ENCODE measurements at places on chromosomes 12 and 14. TPM values are rescaled to one million over a fixed set of nuclear protein-coding genes. Genes with fewer than 3 reads are reported as not detected.

Gene OR6C2
- not detected for total RNA-seq

Gene NDUFB1
- total RNA-seq, result 197 TPM

Gene KLHDC1
- total RNA-seq, result 7.6 TPM

Gene TIMELESS
- total RNA-seq, result 2.3 TPM

Gene GPR137C
- total RNA-seq, result 0.50 TPM

Gene TTC6
- not detected for total RNA-seq

Gene LRRC10
- not detected for total RNA-seq

Gene SLC7A8
- 23.5 TPM for total RNA-seq

DNA sequence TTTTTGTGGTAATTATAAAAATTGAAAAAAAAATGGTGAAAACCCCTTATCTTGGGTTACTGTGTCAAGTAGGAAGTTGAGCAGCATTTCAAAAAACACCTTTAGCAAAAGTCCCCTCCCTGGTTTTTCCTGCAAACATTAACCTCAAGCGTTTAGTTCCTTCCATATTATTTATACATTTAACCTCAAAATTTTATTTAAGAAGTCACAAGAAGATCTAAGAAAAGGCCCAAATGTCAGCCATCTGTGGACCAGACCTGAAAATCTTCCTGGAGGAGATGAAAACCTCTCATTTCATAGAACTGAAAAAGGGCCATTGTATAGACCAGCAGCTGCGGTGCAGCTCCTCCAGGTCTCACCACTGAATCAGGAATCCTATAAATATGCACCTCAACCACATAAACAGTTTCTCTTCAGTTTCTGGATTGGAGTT lies 40.4 kb upstream of the BTG1 start:
- no peak for DNase-seq

GRCh38 chr14:73467377-73467776 lies 9.0 kb upstream of the NUMB start:
- no peak for DNase-seq

GRCh38 chr12:257521-258321 lies 4.9 kb downstream of the SLC6A13 start:
- DNase-seq, result peak; percentile 70

DNA sequence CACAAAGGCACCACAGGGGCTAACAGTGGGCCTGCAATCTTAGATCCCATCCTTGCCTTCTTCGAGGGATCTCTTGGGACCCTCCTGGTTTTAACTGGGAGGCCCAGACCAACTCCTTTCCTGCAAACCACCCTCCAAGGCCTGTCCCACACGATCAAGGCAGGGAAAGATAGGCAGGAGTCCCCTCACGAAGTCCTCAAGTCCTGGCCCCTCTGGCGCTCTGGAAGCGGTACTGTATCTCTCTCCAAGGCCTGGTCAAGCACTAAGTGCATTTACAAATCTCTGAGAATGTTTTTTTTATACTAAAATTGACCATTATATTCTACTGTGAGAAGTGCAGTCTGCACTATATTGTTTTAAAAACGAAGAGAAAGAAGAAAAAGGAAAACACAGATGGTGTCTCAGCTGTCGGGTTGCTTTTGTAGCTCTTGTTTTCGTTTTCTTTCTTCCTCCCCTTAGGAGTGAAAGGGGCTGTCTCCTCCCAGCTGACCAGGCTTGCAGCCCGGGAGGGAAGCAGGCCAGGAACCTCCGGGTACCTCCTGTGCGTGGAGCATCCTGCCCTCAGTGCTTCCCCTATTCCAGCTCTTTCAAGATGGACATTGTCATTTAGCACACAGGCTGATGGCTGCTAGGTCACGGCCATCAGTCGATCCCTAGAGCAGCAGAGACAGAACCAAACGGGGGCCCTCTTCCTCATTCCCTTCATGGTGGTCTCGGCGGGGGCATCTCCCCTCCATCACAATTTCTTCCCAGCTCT lies 56.7 kb downstream of the FAM222A start:
- no peak for DNase-seq

GRCh38 chr12:101779626-101780025 lies 40.4 kb upstream of the SYCP3 start:
- no peak for DNase-seq

DNA sequence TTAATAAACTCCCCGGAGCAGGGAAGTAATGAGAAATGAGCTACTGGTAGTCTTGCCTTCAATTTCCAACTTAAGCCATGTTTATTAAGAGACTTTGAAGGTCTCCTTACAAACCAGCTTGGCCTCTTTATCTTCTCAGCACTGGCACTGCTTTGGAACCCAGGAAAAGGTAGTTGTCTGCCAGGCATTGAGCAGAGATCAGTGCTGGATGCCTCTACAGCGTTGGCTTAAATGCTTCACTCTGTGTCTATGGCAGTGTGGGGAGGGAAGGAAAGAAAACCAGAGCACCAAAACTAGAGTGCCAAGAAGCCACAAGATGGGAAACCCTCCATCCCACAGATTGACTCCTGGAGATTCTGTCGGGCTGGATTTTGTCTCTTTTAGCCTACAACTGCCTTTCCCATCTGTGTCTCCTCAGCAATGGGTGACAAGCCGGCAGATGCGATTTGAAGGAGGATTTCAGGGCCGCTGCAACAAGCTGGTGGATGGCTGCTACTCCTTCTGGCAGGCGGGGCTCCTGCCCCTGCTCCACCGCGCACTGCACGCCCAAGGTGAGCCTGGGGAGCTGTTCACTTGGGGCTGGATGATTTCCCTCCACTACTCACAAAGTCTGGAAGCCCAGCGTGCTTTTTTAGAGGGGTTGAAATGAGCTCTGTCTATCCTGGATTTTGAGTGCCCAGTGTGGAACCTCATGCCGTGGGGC lies 57.3 kb downstream of the FNTB start:
- DNase-seq, result no peak

DNA sequence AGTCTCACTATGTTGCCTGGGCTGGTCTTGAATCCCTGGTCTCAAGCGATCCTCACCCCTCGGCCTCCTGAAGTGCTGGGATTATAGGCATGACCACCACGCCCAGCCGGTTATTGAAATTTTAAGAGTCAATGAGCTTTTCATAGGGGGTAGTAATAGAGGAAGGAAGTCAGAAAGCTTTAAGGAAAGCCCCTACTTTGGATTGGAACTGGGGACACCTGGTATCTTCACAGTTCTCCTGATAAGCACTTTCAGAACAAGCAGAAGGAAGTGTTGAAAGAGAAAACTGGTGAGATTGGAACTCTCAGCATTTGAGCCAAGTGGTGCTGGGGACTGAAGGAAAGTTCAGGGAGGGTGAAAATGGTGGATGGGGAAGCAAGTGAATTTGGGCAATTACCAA lies 5.1 kb downstream of the SLC4A8 start:
- no peak for DNase-seq

GRCh38 chr12:84691266-84691665 lies 221.3 kb downstream of the SLC6A15 start:
- DNase-seq, result no peak

- no peak for DNase-seq
These were observed 864.2 kb downstream of the TRHDE start for GRCh38 chr12:73136386-73136785.

DNA sequence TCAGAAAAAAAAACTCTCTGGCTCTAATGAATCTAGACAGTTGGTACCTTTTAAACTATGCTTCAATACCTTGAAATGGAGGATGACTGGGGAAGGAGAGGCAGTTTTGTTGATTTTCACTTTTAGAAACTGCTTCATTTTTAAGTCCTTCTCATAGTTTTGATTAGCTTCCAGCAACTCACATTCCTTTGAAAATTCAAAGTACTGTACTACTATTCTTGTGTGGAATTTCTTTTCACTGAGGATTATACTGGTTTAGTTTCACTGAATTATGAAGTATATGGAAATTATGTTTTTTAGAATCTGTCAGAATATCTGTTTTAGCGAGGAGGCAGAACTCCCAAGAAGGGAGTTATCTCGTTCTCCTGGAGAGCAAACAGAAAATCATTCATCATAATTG lies 116.3 kb downstream of the TGFB3 start:
- DNase-seq, result no peak

DNA sequence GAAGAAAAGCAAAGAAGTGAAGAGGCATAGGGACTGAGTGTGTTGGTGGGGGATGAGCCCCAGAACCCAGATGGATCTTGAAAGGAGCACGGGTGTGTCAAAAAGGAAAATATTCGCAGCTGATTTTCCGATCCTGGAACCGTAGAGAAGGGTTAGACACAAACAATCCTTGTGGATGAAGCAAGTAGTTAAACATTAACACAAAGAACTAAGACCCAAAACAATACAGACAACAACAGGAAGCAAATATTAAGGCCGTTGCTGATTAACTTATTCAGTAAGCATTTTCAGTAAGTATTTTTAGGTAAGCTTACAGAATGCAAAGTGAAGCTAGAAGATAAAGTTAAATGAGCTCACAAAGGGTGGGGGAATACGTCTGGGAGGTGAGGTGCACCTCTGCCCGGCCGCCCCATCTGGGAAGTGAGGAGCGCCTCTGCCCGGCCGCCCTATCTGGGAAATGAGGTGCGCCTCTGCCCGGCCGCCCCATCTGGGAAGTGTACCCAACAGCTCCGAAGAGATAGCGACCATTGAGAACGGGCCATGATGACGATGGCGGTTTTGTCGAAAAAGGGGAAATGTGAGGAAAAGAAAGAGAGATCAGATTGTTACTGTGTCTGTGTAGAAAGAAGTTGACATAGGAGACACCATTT lies 62.8 kb upstream of the PRB2 start:
- DNase-seq, result no peak

- no peak for DNase-seq
These were observed 20.1 kb downstream of the MORN3 start for GRCh38 chr12:121649322-121649721.

DNA sequence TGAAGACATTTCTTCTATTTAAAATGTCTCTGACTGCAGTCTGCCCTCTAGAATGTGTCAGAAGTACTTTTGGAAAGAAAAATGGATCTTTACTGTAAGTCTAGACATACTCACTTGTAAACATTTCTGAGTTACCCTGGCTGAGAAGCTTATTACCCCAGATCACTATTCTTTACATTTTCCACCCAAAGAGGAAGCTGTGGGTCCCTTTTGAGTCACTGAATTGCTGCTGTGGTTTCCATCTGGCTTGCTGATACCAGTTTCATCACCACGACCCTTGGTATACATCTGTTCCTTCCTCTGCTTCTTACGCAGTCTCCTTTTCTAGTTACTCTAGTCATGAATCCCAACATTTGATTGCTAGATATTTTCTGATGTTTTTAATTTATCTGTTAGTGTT lies 20.2 kb upstream of the CLEC4D start:
- no peak for DNase-seq

- DNase-seq, result no peak
These were observed 25.2 kb downstream of the DAAM1 start for GRCh38 chr14:59213368-59214315.

- DNase-seq, result no peak
These were observed 1.1 kb upstream of the IRF9 start for GRCh38 chr14:24159777-24160498.

GRCh38 chr12:42213954-42214426 lies 24.1 kb downstream of the YAF2 start:
- DNase-seq, result no peak

DNA sequence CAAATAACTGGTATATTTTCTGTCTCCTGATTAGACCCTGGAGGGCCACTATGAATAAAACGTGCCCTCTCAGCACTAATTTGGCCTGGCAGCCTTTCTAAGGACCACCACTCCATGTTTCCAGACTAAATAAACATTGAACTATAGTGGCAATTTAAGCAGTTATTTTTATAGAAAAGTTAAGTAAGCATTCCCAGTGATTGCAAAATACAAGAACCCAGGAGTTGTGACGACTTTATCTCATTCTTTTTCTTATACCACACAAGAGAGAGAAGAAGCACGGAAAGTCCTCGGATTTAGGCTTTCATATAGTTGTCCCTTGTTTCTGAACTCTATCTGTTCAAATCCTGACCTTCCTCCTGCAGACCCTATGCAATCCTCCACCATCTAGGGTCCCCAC lies 23.1 kb upstream of the STRAP start:
- DNase-seq, result no peak

GRCh38 chr12:76558684-76559399 lies 729 bp downstream of the OSBPL8 start:
- DNase-seq, result peak; percentile 92

GRCh38 chr12:5305425-5305824 lies 126.5 kb upstream of the NTF3 start:
- no peak for DNase-seq

GRCh38 chr14:102234331-102235264 lies 70.4 kb downstream of the MOK start:
- no peak for DNase-seq

- DNase-seq, result no peak
These were observed 79.7 kb downstream of the SPTB start for GRCh38 chr14:64800000-64800399.

GRCh38 chr12:107362960-107363359 lies 269.6 kb upstream of the CRY1 start:
- DNase-seq, result no peak

- DNase-seq, result no peak
These were observed 3.6 kb downstream of the CMKLR1 start for GRCh38 chr12:108335349-108336119.

- no peak for DNase-seq
These were observed 13.5 kb downstream of the AMN1 start for GRCh38 chr12:31715283-31715825.

GRCh38 chr12:51070004-51070403 lies 13.4 kb downstream of the CSRNP2 start:
- DNase-seq, result no peak

DNA sequence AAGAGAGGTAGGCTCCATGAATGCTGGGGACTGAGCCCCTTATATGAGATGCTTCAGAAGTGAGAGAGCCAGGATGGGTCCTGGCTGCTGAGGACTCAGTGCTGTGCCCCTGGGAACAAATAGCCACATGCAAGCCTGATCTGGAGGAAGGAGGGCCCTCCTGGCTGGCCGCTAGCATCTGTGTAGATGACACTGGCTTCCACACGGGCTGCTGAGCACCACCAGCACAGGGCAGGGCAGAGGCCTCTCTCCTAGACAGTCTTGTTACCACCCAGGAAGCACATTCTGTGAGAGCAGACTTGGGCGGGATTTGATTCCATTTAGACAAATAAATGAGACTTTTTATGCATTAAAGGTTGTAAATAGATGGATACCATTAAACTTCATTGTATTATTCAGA lies 48.0 kb downstream of the ZNF664 start:
- DNase-seq, result no peak

DNA sequence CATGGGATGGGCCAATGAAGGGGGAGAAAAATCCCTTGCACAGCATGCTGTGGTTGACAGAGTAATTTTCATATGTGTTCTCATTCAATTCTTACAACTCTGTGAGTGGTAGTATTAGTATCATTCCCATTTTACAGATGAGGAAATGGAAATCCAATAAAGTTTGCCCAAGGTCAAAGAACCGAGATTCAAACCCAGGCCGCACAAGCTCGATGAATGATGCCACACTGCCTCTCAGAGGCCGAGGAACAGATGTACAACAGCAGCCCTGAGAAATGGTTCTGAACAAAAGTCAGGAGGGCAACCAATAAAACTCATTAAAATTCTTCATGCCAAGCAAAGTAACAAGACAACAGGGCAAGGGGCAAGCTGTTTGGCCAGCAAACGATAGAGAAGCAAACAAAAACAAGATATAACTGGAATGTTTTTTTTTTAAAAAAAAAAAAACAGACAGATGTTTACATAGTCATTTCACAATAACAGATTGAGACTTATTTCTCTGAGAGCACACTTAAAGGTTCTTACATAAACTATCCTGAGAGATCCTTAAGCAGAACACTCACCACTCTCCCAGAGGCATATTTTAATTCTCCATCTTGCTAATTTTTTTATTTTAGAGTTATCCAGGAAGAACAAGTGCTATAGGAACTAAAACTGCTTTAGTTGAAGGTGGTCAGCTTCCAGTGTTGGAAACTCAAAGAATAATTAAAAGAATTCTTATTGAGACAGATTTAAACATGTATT lies 85.8 kb downstream of the EXOC5 start:
- no peak for DNase-seq

Measured in esophagus muscularis mucosa (tissue), 4 donors.